ENCODE measurements at places on chromosomes 1 and 21. TPM values are rescaled to one million over a fixed set of nuclear protein-coding genes. Genes with fewer than 3 reads are reported as not detected.

Gene PKN2
- polyA plus RNA-seq: 106 TPM

Gene RGSL1
- polyA plus RNA-seq: not detected

Gene HTR6
- polyA plus RNA-seq: 0.09 TPM

Gene KIF17
- 9.3 TPM for polyA plus RNA-seq

Gene CD34
- 159 TPM for polyA plus RNA-seq

Gene LMX1A
- polyA plus RNA-seq: not detected

Gene SPATA45
- 0.44 TPM for polyA plus RNA-seq

Gene MROH9
- 0.84 TPM for polyA plus RNA-seq

Gene LCE2C
- polyA plus RNA-seq: not detected

Gene GALE
- polyA plus RNA-seq: 13.3 TPM

DNA sequence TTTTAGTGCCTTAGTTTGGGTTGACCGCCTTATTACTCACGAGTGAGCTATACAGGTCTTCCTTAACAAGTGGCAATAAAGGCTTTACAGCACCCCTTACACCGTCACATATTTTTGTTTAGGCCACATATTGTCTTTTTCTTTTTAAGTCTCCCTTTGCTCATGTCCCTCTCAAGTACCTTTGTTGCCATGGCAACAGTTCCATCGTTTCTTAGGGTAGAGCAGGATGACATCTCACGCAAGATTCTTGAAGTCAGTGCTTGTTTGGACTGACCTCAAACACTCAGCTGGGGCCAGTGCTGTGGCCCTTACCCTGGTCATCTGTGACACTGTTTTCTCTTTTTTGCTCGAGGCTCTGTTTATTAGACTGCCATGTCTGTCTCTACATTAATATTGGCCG, 69.8 kb downstream of the PBX1 start:
- DNase-seq: no peak

DNA sequence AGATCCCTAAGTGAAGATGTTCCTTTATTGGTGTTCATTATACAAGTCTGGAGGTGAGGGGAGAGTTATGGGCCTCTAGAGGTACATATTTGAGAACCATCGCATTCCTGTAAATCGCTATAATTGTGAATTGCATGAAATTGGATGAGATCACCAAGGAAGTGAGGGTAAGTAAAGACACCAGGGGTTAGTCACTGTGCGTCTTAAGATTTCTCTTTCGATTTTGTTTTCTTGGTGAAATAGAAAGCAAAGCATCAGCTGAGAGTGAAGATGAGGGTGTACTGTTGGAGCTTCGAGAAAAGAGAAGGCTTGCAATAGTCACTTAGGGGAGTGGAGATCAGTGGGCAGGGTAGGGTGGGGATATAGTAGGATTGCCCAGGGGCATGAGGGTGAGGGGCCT, 82.1 kb downstream of the RAVER2 start:
- DNase-seq: no peak

DNA sequence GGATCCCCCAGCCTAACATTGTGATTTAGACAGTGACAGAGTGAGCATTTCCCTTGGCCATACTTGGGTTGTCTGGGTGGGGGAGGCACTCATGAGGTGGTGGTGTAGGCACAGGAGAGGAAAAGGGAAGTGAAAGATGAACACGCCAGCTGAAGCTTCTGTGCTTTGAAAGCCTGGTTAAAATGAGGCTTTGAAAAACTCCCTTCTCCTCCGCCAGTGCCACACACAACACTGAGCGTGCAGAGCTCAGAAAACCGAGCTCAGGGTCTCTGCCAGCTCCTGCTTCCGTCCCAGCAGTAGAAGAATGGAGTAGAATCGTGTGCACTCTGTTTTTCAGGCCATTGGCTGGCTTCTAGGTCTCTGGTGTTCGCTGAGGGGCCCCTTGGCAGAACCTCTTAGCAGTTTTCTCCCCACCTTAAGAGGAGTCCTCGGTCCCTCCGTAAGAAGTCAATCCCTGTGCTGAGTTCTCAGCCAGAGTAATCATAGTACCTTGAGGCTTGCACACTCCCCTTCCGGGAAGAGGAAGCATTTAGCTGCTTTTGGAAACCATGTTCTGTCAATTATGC, 12.9 kb downstream of the PLEKHM2 start:
- no peak for DNase-seq

DNA sequence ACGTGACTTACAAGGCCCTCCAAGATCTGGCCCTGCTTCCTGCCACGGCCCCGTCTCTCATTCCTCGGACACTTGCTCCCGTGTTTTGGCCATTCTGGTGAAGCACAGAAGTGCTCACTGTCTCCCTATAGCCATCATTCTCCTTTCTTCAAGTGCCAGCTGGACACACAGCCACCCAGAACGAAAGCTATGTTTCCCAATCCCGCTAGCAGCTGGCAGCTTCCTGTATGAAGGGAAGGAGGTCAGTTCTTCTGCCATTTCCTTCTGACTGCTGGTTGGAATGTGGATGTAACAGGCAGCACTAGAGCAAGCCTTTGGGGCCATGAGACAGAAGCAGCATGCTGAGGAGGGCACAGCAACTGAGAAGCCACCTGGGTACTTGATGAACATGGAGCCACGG, 82.8 kb downstream of the TGFBR3 start:
- no peak for DNase-seq

DNA sequence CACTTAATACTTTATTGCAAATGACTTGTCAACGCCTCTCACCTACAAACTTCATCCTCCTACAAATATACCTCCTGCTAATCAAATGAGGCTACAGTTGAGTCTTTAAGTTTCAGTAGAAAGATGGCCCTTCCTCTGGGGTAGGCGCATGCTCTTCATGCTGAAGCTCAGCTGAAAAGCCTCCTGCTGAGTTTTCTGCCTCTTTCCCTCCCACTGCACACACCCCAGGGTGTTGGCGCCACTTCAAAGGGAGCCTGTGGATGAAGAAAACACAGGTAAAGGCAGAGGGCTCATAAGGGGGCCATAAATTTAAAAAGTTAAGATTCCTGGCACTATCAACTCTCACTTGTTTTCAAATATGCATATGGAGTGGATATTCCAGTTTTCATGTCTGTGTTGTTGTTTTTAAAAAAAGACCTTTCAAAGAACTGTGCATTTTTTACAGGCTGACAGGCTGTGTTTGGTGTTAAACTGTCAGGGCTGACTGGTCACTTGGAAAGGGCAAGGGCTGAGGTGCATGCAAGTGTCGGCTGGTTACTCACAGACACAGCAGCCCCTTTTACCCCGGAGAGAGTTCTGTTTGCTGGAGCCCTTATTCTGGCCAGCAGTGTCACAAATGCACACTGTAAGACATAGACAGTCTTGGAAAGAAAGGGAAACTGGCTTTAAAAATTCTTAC, 42.9 kb upstream of the LGALS8 start:
- no peak for DNase-seq

- no peak for DNase-seq
Measured at GRCh38 chr1:43776043-43776761, 68.9 kb downstream of the ST3GAL3 start.

- no peak for DNase-seq
Measured at GRCh38 chr1:165284454-165284853, 72.1 kb downstream of the LMX1A start.

- DNase-seq: peak; percentile 79
Measured at GRCh38 chr1:55931081-55931940, 648.1 kb downstream of the PLPP3 start.

DNA sequence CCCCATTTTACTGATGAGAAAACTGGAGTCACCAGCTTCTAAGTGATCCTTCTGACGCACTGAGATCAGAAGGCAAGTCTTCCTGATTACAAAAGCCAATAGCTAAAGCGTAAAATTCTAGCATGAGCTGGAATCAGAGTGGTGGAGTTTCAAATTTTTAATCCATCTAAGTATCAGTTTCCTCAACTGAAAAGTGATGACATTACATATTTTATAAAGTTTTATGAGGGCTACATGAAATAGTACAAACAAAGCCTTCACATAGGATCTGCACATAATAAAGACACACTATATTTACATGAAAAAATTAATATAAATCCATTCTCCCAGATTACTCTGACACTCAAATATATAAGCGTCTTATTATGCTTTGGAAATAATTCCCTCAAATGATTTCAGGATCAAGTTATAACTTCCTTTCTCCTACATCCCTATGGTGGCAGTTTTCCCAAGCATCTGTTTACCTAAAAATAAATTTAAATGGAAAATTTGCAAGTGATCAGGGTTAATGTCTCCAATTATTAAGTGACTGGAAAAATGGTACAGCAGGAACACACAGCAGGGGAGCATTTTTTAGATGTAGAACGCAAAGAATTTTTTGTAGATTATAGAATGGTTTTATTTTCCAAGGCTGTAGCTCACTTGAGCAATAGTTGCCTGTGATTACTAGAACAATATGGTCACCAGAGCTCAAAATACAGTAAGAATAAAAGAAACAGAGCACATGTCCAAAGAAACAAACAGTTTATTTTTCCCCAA, 490.4 kb upstream of the C1orf87 start:
- no peak for DNase-seq

- DNase-seq: no peak
Measured at GRCh38 chr1:185376288-185376687, 59.2 kb upstream of the IVNS1ABP start.

GRCh38 chr1:53949023-53949990, 3.2 kb downstream of the LRRC42 start:
- no peak for DNase-seq

DNA sequence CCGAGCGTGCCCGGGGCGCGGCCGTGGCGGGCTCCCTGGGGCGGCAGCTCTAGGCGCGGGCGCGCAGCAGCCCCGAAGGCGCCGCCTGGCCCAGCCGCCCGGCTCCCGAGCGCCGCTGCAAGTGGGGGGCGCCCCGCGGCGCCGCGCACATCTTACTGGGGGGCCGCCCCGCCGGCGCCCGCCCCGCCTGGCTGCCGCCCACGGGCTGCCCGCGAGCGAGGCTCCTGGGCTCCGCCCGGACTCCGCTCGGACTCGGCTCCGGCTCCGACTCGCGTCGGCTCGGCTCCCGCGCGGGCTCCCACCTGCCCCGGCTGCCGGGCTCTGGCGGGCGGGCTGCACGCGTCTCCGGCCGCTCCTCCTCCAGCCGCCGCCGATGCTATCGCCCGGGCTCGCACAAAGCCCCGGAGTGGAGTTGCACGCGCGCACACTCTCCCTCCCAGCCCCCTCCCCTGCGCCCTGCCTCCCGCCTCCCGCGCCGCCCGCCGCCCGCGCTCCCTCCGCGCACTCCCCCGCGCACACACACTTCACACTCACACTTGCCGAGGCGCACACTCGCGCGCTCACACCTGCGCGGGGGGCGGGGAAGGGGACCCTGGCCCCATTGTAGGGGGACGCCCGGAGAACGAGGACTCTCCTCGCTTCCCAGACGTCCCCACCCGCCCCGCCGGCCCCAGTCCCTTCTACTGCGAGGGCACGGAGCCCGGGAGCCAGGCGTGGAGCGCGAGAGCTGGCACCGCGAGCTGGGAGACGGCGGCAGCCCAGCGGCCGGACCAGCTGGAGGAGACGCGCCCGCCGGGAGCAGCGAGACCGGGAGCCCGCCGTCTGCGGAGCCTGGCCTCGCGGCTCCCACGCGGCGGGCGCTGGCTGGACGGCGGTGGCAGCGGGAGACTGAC, at the start of gene GRIK3:
Gene GRIK3 (minus strand): TSS at position 395 of the 893 bp plus-strand sequence. CDS start 407 bp downstream, outside the sequence.
- DNase-seq: no peak

- DNase-seq: no peak
Measured at GRCh38 chr1:43847290-43847689, 86.3 kb upstream of the ARTN start.

DNA sequence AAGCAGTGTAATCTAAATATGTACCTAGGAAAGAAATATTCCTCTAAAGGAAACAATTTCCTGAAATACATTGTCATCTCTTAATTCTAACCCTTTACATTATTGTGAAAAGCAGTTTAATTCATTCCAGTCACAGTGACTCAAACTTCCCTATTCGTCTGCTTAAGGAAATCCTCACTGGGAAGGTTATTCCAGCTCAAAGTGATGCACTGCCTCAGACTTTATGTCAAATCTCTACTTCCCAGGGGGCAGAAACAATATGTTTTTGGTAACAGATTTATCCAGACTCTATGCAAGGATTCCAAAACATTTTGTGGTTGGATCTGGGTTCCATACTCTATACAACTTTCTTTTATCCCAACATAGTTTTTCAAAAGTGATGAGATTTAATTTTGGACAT, 145.2 kb downstream of the NTMT2 start:
- no peak for DNase-seq

GRCh38 chr1:37479255-37480124, 5.1 kb downstream of the ZC3H12A start:
- DNase-seq: no peak

DNA sequence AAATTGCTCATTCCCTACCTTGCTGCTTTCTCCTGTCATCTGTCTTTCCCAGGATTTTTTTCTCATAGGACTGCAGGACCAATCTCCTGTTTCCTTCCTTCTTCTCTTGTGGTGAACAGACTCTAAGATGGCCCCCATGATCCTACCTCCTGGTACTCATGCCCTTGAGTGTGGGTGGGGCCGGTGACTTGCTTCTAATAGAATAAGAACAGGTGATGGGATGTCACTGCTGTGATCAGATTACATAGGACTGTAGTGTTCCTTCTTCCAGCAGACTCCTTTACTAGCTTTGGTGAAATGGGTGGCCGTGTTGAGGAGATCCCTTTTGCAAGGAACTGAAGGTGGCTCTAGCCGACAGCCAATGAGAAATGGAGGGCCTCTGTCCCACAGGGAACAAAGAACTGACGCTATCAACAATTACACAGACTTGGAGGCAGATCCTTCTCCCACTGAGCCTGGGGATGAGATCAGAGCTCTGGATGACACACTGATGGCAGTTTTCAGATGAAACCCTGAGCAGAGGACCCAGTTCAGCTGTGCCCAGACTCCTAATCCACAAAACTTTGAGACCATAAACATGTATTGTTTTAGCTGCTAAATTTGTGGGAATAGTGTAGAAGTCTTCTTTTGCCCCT, 7.5 kb downstream of the GSTM3 start:
- DNase-seq: no peak

GRCh38 chr21:15775981-15776380, 46.2 kb downstream of the USP25 start:
- DNase-seq: no peak

DNA sequence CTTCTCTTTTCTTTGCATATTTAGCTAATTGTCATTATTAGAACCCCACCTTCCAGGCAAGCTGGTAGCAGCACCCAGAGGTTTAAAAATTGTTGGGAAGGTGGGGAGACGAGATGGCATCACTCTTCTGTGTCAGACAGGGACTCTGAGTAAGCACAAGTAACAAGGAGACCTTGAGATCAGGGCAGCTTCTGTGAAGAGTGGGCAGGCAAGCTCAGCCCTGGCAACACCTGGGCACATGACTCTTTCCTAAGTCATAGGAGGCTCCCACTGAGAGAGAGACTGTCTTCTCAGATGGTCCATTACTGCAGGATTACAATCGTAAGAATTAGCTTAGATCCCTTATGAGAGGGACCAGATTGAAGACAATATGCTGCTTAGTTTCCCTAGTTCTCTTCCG, 183.5 kb downstream of the BRINP2 start:
- no peak for DNase-seq
